ENCODE measurements at places on chromosomes 6 and 20.

DNA sequence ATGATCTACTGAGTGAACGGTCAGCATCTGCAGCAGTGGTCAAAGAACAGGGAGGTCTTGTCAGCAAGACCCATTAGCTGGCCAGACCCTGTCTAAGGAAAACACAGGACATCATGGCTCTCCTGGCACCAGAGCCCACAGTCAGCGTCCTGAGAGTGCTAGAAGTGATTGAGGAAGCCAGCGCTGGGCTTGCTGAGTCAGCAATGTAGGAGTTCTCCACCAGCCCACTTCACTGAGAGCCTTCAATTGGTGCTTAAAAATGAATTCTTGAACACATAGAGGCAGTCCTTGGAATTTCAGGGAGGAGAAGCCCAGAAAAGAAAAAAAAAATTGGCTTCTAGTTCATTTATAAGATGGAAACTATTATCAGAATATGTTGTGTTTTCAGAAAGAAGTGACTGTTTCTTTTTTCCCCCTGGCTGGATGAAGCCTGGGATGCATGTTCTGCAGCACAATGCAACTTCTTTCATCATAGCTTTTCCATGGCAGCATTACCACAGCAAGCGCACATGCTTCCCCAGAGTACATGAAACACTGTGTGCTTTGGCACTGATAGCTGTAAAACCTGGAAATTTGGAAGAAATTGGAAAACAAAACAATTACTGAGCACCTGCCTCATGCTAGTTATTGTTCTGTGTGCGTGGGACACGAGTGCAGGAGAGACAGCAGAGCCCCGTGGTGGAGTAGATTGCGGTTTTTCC, 899.9 kb downstream of the C6orf118 start:
- H3K27ac ChIP-seq: no peak overlapping the region
- H3K36me3 ChIP-seq: no peaks in the 10 kb centered on the region
- peaks cover 22% of the 10 kb centered on the region for H3K27me3 ChIP-seq
- H3K4me1 ChIP-seq: no peaks in the 10 kb centered on the region

DNA sequence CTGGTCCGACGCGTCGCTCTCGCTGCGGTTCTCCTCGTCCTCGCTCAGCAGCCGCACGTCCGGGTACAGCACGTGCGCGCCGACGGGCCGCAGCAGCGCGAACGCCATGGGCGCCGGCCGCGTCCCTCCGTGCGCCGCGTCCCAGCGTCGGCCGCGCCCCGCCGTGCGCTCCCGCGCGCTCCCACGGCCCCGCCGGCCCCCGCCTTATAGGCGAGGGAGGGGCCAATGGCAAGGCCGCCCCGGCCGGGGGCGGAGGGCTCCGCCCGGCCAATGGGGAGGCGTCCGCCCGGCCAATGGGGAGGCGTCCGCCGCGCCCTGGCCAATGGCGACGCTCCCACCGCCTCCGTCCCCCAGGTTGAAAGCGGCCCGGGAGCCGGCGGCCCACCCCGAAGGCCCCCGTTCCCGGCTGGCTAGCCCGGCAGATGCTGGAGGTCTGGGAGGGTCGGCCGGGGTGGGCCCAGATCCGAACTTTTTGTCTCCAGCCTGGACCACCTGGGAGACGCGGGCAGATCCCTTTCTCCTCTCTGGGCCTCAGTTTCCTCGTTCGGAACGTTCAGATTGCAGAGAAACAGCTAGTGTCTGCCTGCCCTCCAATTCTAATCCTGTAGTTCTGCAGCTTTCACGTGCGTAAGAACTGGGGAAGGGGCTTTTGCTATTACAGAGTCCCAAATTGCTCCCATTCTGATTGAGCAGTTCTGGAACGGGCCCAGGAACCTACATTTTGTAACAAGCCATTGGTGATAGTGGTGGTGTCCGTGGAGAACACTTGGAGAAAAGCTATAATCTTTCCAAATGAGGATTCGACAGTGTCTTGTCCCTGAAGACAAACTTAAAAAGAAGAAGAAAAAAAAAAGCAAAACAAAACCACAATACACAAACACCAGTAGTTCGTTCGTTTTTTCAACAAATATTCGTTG, at the start of gene TCF15:
Gene TCF15, minus strand, starts transcription at position 180 of the 917 bp plus-strand sequence. Its CDS starts 72 bp downstream, at position 108.
- H3K27me3 ChIP-seq: peaks cover 44% of the 10 kb centered on the region
- no peak within 1 kb of the TSS for H3K27ac ChIP-seq
- H3K36me3 ChIP-seq: no peaks in the 10 kb centered on the region
- ATAC-seq: peak; percentile 40
- no peak within 1 kb of the TSS for H3K4me3 ChIP-seq

- no peaks in the 10 kb centered on the region for H3K36me3 ChIP-seq
- H3K27ac ChIP-seq: no peak overlapping the region
- no peak for ATAC-seq
- H3K27me3 ChIP-seq: no peaks in the 10 kb centered on the region
- no peak overlapping the region for H3K4me3 ChIP-seq
Observed at GRCh38 chr6:75796723-75797122, 47.7 kb downstream of the MYO6 start.

GRCh38 chr6:64777941-64778785, 928.9 kb downstream of the EYS start:
- no peaks in the 10 kb centered on the region for H3K27me3 ChIP-seq
- ATAC-seq: no peak
- H3K36me3 ChIP-seq: no peaks in the 10 kb centered on the region
- no peak overlapping the region for H3K27ac ChIP-seq
- H3K4me1 ChIP-seq: no peaks in the 10 kb centered on the region
- no peak overlapping the region for H3K4me3 ChIP-seq

GRCh38 chr6:11232770-11233626, 530 bp upstream of the NEDD9 start:
- peak; percentile 32 for ATAC-seq
- peaks cover 37% of the 10 kb centered on the region for H3K4me1 ChIP-seq
- peaks cover 26% of the 10 kb centered on the region for H3K36me3 ChIP-seq
- H3K27ac ChIP-seq: peak overlapping the region; percentile 95

- H3K4me1 ChIP-seq: peaks cover 5% of the 10 kb centered on the region
- no peaks in the 10 kb centered on the region for H3K36me3 ChIP-seq
- H3K4me3 ChIP-seq: no peak overlapping the region
- no peak for ATAC-seq
- no peaks in the 10 kb centered on the region for H3K27me3 ChIP-seq
- H3K27ac ChIP-seq: no peak overlapping the region
Observed at GRCh38 chr6:25180630-25181349, 98.4 kb upstream of the CARMIL1 start.

- ATAC-seq: no peak
- no peaks in the 10 kb centered on the region for H3K4me1 ChIP-seq
- H3K27me3 ChIP-seq: no peaks in the 10 kb centered on the region
- H3K27ac ChIP-seq: no peak overlapping the region
- H3K36me3 ChIP-seq: peaks cover 99% of the 10 kb centered on the region
- H3K4me3 ChIP-seq: no peak overlapping the region
Observed at GRCh38 chr6:150953851-150954250, 88.3 kb downstream of the MTHFD1L start.
